Activated CD4-positive, alpha-beta T cell treated with anti-CD3 and anti-CD28 coated beads for 48 hours (primary cell): ENCODE measurements at places on chromosomes 5 and 9.

DNA sequence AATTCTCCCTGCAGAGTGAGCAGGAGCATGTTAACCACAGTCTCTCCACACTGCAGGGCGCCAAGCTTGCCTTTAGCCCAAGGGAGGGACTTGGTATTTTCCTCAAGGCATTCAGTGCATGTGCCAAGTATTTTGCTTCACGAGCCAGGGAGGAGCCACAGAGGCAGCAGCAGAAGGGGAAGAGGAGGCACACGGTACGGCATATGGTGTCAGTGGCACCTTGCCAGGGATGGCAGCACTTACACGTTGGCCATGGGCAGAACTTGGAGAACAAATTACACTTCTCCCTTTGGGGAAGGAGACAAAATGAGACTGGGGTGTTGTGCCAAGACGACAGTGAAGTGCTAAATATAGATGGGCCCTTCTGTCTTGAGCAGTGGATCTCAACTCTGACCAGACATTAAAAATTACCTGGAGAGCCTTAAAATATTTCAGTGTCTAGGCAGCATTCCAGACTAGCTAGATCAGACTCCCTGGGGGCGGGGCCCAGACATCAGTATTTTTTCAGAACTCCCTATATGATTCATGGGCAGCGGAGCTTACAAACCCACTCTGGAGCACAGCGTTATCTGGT is 155.8 kb downstream of the DRD1 start:
- DNase-seq = no peak

GRCh38 chr5:158074992-158075769 is 216.2 kb upstream of the CLINT1 start:
- peak; percentile 62 for DNase-seq

DNA sequence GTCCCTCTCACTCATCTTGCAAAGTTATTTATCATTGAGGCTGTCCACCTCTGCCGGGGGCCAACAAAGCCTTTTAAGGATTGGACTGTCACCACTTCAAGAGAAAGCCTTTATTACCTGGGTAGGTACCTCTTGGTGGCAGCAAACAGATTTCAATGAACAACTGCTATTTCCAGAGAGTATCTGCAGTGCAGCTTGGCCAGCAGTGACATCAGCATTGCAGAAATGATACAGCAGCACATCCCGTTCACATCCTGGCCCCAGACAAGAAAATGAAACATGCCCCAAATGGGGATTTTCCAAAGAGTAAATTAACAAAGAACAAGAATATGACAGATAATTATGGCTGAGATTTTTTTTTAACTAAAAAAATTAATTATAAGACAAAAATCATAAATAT is 2.3 kb upstream of the SPATA6L start:
- DNase-seq = no peak

GRCh38 chr9:81705578-81705977 is 16.2 kb upstream of the TLE1 start:
- no peak for DNase-seq

GRCh38 chr5:6995115-6995514 is 281.9 kb downstream of the TENT4A start:
- no peak for DNase-seq

GRCh38 chr5:96968074-96968473 is 32.2 kb downstream of the LNPEP start:
- DNase-seq = no peak

- DNase-seq = no peak
Observed at GRCh38 chr5:144712090-144712489, 541.4 kb downstream of the KCTD16 start.

DNA sequence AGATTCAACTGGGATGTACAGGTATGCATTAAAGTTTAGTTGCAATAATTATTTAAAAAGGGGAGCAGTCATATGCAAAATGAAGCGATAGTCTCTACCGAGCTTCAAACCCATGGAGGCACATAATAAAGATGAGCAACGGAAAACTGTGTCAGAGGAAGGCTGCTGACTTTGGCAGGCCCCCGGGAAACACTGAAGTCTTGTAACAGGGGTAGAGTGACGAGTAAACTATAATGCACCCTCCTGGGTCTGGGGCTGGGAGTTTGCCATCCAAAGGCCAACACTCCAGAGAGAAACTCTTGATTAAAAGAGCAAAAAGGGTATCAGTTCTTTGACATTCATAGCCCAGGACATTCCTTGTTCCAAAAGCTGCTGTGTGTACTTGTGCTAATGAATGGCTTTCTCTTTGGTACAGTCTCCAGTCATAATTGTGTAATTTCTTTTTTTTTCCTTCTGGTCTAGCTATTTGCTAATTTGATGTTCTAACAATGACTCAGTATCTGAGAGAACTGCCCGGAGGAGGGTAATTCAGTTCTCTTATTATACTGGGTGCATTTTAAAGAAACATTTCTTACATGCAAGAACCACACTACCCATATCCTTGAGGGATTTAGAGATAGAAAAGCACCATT is 59.2 kb downstream of the TNC start:
- DNase-seq = no peak

- DNase-seq = no peak
Observed at GRCh38 chr9:94150890-94151650, 66.8 kb downstream of the PTPDC1 start.

GRCh38 chr9:89905606-89906338 is 301.0 kb downstream of the GADD45G start:
- DNase-seq = no peak

GRCh38 chr5:124511791-124512190 is 234.6 kb downstream of the ZNF608 start:
- DNase-seq = no peak

- no peak for DNase-seq
Observed at GRCh38 chr5:108503986-108504385, 122.1 kb upstream of the FBXL17 start.

- no peak for DNase-seq
Observed at GRCh38 chr5:169828385-169828784, 151.9 kb downstream of the INSYN2B start.

- DNase-seq = no peak
Observed at GRCh38 chr9:131402738-131403492, 9.0 kb downstream of the PRRC2B start.

- DNase-seq = no peak
Observed at GRCh38 chr5:143149759-143150158, 253.7 kb downstream of the NR3C1 start.

DNA sequence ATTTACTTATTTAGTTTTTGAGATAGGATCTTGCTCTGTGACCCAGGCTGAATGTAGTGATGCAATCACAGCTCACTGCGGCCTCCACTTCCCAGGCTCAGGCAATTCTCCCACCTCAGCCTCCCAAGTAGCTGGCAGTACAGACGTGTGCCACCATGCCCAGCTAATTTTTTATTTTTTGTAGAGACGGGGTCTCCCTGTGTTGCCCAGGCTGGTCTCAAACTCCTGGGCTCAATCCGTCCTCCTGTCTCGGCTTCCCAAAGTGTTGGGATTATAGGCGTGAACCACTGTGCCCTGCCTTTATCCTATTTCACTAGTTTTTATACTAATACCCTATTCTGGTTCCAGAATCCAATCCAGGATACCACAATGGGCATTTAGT is 6.8 kb downstream of the RPS14 start:
- DNase-seq = no peak

DNA sequence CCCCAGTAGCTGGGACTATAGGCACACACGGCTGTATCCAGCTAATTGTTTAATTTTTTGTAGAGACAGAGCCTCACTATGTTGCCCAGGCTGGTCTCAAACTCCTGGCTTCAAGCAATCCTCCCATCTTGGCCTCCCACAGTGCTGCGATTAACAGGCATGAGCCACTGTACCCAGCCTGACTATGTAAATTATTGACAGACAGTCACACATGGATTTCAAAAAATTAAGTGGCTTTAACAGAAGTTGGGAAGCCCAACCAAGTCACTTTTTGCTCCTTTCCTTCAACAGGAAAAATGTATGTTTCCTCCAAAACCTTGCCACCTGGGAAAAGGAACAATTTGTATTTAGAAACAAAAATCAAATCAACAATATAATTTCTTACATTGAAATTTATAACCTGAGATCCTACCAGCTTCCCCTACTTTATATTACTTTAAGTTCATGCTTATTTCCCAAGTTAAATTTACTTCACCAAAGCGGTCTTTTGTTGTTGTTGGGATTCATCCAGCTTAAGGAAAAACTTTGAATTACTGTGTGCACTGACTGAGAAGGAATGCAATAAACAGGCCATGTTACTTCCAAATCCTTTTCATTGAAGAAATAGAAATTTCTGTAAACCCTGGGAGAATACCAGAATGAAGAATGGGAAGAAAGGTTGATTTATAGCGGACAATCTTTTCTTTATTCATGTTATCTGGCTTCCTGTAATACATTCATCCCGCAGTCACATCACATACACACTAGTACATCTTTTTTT is 8.6 kb downstream of the PCA3 start:
- no peak for DNase-seq

- no peak for DNase-seq
Observed at GRCh38 chr9:76699971-76700370, 64.3 kb upstream of the PCA3 start.

- DNase-seq = no peak
Observed at GRCh38 chr9:70607329-70607728, 192.9 kb upstream of the KLF9 start.

DNA sequence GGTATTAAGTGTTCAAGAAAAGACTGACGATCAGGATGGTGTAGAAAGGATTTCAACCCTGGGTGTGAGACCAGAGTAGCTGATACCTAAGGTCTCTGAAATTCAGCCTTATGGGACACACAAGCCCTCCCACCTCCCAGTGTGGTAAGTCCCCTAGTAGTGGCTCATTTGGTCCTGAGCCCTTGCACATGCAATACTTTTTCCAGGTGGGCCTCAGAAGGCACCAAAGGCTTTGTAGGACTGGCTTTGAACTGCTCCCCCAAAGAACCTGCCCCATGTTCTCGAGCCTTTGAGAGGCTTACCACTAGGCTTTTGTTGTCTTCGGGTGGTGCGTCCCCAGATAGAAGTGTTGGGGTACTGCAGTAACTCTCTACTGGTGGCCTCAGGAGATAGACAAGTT is 803 bp downstream of the GARIN3 start:
- no peak for DNase-seq

- DNase-seq = no peak
Observed at GRCh38 chr9:31027678-31028077, 1356.8 kb upstream of the ACO1 start.

DNA sequence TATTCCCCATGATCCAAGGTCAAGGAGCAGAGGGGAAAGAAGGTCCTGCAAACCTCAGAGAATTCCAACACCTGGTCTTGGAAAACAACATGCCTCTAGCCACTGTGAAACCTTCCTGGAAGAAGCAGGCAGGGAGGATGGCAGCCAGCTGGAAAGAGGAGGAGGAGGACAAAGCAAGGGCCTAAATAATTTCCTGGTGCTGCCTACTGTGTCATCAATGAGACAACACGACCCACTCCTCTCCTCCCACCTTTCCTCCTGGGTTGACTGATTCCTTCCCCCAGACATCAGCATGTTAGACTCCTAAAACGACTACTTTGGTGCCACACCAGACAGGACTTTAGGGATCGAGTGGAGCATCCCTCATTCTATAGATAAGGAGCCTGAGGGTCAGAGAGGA is 78.8 kb downstream of the KLHL3 start:
- no peak for DNase-seq

- DNase-seq = no peak
Observed at GRCh38 chr5:43268188-43268820, 44.9 kb downstream of the HMGCS1 start.

DNA sequence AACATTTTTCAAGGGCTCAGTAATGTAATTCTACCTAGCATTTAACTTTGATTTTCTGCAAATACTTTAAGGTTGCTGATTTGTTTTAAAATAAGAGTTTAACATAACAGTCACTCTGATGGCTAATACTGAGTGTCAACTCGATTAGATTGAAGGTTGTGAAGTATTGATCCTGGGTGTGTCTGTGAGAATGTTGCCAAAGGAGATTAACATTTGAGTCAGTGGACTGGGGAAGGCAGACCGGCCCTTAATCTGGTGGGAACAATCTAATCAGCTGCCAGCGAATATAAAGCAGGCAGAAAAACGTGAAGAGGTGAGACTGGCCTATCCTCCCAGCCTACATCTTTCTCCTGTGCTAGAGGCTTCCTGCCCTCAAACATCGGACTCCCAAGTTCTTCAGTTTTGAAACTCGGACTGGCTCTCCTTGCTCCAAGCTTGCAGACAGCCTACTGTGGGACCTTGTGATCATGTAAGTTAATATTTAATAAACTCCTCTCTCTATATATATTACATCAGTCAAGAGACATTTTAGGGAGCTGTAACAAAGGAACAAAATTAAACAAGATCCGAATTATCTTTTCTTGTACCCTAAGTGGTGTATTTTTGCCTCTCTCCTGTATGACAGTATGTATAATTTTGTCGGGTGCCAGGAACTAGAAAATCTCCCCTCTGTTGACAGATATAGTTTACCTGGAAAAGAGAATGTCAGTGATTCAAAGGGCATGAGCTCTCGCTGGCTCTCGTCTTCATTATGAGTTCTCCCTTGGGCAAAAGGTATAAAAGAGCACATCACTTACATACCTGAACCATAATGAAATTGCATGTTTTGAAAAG is 576.1 kb downstream of the LRRC70 start:
- DNase-seq = no peak

- DNase-seq = no peak
Observed at GRCh38 chr9:70600506-70600905, 186.0 kb upstream of the KLF9 start.

GRCh38 chr5:132065351-132065937 is 5.0 kb downstream of the IL3 start:
- DNase-seq = peak; percentile 76

- no peak for DNase-seq
Observed at GRCh38 chr9:4774209-4774608, 18.5 kb upstream of the RCL1 start.

- no peak for DNase-seq
Observed at GRCh38 chr5:96844481-96844990, 31.8 kb upstream of the ERAP2 start.

DNA sequence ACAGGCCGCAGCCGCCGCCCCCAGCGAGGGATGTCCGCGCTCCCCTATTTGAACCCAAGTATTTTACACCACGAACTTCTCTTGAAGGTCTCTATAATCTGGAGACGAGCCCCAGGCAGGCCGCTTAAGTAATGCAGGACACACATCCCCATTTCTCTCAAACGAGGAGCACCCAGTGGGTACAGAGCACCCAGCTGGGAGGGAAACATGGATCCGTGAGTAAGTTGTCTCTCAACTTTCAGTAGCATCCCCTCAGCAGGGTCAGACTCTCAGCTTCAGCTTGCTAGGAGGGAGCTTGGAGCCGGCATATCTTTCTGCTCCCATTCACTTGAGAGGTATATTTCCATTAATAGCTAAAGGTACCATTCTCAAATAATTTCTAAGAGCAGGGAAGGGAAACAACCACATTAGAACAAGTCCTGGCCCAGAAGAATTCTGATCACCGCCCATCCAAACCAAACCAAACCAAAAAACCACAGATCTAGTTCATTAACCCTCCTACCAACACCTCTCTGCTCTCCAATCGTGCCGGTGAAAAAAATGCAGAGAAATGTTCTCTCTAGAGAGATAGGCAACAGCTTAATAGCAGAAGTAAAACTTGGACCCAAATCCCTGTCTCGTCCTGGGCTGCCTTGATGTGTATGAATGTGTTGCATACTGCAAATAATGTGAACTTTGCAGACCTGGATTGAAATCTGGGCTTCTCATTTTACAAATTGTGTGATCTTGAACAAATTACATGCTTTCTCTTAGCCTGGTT is 910 bp downstream of the TDRD7 start:
- DNase-seq = no peak
